ENCODE measurements at places on chromosomes 7 and 10.

- DNase-seq: no peak
Observed at GRCh38 chr7:106737202-106737562, 76.2 kb upstream of the CCDC71L start.

- DNase-seq: no peak
Observed at GRCh38 chr7:55575733-55576132, 3.4 kb upstream of the VOPP1 start.

GRCh38 chr10:1370298-1370697 lies 314.1 kb downstream of the WDR37 start:
- DNase-seq: peak; percentile 1

DNA sequence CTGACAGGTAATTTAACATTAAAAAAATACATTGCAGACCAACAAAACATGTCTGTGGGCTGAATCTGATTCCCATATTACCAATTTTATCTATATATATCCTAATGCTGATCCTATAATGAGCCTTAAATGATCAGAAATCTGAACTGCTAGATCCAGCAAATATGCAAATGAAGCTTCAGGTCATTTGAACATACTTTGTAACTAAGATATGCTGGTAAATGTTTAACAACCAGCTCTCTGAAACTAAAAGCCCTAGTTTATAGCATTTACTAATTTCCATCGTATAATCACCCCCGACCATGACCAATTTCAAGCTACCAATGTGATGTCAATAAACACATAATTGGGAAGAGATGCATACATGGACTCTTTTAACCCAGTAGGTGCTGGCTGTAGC lies 42.1 kb downstream of the PANK1 start:
- no peak for DNase-seq

- no peak for DNase-seq
Observed at GRCh38 chr10:4025339-4025738, 240.3 kb upstream of the KLF6 start.

- DNase-seq: no peak
Observed at GRCh38 chr7:47730142-47730541, 148.2 kb upstream of the TNS3 start.

DNA sequence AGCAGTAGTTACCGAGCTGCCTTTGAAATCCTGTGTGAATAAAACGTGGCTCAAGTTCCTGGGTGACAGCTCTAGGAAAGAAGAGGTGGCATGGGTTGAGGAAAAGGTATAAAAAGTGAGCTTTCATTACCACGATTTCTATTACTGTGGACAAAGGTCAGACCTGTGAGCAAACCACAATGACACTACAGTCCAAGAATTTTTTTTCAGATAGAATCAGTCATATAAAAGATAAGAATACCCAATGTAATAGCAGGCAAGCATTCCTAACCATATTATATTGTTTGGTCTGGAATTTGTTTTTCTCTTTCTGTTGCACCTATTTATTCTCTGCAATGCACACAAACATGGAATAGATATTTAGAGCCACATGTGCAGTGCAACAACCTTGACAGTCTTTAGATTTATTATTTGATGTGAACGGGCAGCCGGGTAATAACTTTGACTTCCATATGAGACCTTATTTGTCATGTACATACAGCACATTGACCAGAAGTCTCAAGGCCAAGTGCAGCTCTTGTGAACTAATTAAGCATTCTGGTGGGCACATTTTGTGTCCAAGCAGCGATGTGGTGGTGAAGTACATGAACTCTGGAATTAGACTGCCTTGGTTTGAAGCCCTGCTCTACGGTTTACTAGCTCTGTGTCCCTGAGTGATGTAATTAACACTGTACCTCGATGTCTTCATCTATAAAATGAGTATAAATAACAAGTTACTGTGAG lies 156.8 kb downstream of the NRCAM start:
- no peak for DNase-seq

- DNase-seq: no peak
Observed at GRCh38 chr7:4163565-4164203, 518.4 kb upstream of the FOXK1 start.

- DNase-seq: no peak
Observed at GRCh38 chr10:132483394-132483793, 54.2 kb upstream of the INPP5A start.

DNA sequence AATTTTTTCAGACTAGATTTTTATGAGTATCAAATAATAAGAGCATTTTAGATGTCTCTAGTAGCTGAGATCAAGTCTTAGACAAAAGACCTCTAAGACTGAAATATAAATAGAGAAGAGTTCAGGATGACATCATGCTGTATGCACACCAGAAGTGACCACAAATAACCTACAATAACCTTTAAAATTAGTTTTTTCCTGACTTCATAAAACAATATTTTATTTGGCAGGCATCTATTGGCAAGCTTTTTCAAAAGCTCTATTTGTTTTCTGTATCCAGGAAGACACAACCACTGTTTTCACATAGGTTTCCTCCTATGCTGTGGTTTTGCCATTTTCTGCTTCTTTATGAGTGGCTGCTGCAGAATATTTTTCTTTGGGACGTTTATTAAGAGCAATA lies 359.1 kb downstream of the CRPPA start:
- DNase-seq: no peak

- no peak for DNase-seq
Observed at GRCh38 chr7:24733414-24734060, 23.7 kb downstream of the GSDME start.
